ENCODE measurements at places on chromosomes 2 and 18.

DNA sequence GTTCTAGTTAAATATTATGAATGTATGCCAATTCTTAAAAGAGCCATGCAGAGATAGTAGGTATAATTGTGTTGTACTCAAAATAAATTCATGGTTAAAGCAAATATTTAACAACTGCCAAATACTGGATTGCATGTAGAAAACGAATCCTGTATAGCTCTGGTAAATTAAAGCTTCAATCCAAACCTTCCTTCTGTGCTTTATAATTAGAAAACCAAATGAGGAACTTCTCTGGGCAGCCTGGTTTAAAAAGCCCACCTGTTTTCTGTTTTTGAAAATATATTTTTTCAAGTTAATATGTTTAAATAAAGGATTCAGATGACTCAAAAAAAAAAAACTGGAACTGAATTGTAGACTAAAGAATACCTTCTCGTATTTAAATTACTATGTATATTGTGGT lies 48.3 kb upstream of the ITGA4 start:
- no peak for DNase-seq

DNA sequence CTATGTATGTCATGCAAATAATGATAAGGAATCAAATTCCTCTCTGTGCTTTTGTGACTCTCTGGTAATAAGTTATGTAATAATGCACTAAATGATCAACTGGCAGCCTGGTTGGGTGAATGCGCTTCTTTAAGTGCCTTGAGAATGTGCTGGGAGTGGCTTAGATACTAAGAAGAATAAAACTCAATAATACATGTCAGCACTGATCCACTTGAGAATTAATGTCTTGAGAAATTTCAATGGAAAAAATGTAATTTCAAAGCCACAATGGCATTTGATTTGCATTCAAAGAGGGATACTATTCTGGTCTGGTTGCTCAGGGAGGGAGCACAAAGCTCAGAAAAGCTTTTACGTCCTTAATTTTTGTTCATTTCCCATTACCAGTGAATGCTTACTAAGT lies 137.7 kb upstream of the MMADHC start:
- DNase-seq = no peak

DNA sequence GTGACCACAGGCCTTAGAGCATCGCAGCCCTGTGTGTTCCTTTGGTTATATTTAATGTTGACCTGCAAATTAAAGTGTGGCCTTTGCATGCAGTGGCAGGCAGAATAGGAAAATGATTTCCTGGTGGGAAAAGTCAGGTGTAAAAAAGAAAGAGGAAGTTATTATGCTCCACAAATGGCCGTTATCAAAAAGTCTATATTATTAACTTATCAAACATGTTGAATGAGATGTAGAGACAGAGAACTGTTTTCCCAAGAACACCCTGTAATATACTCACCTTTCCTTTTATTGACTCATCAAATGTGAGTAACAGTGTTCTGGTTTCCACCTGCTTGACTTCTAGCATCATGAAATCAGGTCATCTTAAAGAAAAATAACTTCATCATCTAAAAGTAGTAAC lies 35.3 kb downstream of the MEIS1 start:
- no peak for DNase-seq

DNA sequence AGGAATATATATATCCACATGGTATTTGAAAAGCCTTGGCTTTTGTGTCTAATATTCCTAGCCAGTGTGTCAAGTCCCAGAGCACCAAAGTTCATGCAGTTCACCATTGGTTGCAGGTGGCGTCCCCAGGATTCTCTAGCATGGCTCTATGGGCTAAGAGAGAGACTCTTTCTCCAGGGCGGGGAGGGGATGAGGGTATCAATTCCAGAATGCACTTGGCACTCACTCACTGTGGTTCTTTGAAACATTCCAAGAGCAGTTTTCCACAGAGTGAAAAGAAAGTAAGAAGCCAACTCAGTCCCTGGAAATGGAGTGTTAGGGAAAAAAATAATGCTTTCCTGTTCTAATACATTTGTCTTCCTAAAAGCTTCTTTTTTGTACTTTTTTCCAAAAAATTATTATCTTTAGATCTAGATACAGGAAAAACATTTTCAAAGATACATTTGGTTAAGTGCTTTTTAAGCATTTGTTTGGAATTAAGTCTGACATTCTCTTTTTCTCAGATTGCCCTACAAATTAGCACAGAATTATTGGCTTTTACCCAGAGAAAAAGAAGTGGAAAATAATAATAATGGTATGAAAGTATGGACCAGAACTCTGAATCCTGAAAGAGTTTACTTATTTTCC lies 239.9 kb downstream of the PAX3 start:
- no peak for DNase-seq

- DNase-seq = no peak
These were observed 9.5 kb upstream of the CYS1 start for GRCh38 chr2:10089565-10090190.

GRCh38 chr2:1088192-1088860 lies 137.7 kb downstream of the SNTG2 start:
- no peak for DNase-seq

- no peak for DNase-seq
These were observed 42.3 kb upstream of the IGFBP5 start for GRCh38 chr2:216737676-216738075.

DNA sequence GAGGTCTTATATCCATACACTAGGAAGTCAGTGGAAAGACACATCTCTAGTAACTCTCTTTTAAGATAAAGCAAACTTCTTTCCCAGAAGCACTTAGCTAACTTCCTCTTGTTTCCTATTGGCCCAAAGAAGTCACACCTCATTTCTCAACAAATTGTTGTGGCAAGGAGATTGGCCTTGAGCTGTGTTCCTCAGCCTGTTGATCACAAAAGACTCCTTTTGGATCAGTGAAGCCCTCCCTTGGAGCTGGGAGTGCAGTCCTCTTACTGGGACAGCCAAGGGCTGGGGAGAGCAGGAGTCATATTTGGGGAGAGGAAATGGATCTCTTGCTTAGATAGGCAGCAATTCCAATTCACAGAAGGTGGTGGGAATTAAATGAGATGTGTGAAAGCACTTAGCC lies 51.2 kb upstream of the DAPL1 start:
- no peak for DNase-seq

- peak; percentile 16 for DNase-seq
These were observed 2.1 kb upstream of the SLC30A3 start for GRCh38 chr2:27264753-27265535.

GRCh38 chr2:238097988-238098871 lies 1.9 kb upstream of the ESPNL start:
- no peak for DNase-seq

DNA sequence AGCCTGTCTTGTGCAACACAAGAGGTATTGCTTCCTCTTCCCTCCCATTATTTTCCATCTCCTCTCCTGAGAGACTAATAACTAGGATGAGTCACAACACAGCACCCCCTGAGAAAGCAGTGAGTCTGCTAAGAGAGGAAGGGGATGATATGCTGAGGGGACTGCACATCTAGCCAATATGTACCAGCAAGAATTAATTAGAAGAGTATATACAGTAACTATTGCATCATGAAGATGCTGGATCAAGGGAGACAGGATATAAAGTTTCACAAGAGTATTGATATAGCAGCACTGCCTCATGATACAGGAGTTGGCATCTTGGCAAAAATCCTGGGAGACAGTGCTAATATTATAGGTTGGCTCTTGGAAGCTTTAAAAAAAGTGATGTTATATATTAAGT lies 289.9 kb upstream of the RBMS1 start:
- DNase-seq = no peak

- DNase-seq = peak; percentile 78
These were observed 1138.2 kb upstream of the TMEFF2 start for GRCh38 chr2:193332941-193333340.

GRCh38 chr2:215362562-215362904 lies 50.7 kb downstream of the ATIC start:
- peak; percentile 1 for DNase-seq

DNA sequence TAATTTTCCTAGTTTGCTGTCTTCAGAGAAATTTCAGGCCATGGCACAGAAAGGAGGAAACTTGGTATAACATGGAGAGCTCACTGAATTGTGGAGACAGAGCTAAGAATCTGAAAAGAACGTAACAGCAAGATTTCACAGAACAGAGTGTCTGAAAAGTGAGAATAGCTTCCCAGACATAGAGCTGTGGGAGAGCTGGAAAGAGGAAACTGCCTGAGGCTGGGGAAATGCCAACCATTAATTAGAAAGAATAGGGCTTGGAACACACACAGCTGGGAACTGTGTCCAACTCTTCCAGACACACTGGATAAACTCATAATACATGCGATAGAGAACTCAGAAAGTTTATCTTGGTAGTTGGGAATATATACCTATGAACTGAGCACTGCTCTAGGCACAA lies 51.6 kb upstream of the KYNU start:
- DNase-seq = no peak

GRCh38 chr2:8525582-8526402 lies 156.1 kb upstream of the ID2 start:
- no peak for DNase-seq

DNA sequence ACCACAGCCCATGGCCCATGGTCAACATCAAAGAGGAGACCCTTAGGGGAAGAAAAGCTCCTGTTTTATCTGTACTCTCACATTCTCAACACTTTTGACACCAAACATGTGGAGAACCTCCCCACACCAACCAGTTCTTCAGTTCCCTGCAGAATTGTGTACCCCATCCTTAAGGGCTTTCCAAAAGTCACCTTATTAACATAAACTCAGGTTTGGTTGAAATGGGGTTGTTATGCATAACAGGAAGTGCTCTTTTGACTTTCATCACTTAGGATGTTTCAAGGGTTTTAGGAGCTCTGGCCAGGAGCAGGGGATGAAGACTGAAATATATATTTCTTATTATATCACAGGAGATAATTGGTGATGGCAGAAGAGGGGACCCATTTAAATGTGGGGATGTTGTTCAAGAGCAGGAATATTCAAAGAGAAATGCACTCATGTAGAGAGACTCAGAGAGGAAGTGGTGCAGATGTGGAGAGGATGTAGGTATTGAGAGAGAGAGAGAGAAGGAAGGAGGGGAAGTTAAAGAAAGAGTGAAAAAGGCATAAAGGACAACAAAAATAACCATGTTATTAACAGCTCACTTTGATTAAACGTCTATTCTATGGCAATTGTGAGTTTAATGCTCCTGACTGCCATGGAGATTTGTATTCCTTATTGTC lies 35.2 kb downstream of the SP140L start:
- DNase-seq = no peak

DNA sequence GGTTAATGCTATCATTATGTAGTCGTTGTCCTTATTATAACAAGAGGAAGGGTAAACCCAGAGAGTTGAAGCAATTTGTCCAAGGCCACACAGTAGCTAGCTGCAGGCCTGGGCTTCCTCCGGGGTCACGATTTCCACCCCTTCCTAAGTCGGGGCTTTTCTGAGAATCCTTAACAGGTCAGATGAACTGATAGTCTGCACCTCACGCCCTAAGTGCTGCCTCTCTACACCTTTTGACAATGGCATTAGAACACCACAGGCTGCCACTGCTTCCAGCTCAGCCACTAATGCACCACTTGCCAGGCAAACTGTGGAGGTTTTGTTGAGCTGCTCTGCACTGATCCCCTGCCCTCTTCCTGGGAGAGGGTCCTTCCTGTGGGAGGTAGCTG lies 37.7 kb downstream of the FOSL2 start:
- DNase-seq = no peak

GRCh38 chr2:238106698-238107524 lies 6.8 kb downstream of the ESPNL start:
- no peak for DNase-seq

- DNase-seq = no peak
These were observed 76.3 kb upstream of the WIPF1 start for GRCh38 chr2:174673876-174674275.

DNA sequence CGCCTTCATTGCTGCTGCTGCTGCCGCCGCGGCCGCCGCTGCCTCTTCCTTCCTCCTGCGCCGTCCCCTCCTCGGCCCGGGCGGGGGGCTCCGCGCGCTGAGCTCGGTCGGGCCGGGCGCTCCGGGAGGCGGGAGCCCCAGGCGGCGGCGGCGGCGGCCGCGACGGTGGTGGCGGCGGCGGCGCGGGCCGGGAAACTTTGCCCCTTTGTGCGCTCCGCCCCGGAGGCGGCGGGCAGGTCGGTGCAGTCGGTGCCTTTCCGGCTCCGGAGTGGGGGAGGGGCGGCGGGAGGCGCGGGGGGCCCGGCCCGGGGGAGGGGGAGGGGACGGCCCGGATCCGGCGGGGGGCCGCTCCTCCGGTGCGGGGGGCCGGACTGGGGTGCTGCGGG lies 205 bp downstream of the TET3 start:
- DNase-seq = no peak

DNA sequence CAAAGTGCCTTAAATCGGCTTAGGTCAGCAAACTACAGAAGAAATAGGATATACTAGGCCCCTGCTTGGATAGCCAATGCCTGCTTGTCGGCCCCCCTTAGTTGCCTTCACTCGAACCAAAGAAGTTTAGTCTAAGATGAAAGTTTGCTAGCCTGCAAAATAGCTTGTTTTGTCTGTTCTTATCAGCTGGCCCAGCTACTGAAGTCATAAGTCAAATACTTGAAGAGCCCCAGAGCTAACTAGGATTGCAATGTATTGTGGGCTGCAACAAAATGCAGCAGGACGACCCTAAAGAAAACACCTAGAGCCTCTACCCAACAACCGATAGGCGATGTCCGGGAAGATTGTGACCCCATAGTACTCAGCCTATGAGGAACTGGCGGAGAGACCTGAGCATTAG lies 183.5 kb upstream of the HS6ST1 start:
- no peak for DNase-seq

GRCh38 chr2:12227941-12228608 lies 481.6 kb downstream of the LPIN1 start:
- DNase-seq = peak; percentile 82

GRCh38 chr2:162063899-162064298 lies 10.1 kb downstream of the DPP4 start:
- no peak for DNase-seq

DNA sequence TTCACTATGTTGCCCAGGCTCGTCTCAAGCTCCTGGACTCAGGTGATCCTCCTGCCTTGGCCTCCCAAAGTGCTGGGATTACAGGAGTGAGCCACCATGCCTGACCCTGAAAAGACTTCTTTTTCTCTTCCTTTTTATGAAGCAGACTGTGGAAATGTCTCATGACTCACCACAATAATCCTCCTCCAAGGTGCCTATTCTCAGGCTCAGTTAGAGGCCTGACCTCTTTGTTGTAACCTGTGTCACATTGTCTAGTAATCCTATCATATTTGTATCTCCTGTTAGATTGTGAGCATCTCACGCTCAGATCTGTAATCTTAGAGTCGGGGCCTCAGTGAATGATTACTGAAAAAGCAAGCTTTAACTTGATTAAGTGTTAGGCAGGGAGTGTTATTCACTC lies 18.3 kb upstream of the TAF4B start:
- DNase-seq = no peak

- peak; percentile 29 for DNase-seq
These were observed at the start of gene GPR155 for GRCh38 chr2:174486563-174487107. Gene GPR155, minus strand, starts transcription at chr2:174487029. Its CDS starts 5,073 bp downstream, at chr2:174481956.

GRCh38 chr2:54945391-54946219 lies 104.6 kb downstream of the RTN4 start:
- peak; percentile 77 for DNase-seq

DNA sequence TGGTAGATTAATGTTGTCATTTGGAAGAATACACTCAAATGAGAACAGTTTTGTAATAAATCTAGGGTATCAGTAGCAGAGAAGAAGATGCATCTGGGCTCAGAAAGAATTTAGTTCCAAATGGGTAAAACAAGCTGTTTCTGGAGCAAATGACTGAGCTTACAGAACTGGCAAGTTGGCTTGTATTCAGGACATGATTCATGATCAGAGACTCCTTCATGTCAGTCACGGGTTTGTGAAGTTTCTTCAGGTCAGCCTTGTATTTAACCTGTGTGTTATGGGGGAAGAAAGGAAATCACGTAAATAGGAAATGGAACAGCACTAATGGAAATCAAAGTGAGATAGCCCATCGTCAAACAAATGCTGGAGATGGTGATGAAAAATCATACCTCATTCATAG lies 109.1 kb downstream of the RIF1 start:
- peak; percentile 40 for DNase-seq

All from HCEC 1CT (cell line).